ENCODE measurements at places on chromosomes 12 and 14.
A peak's percentile ranks its signal among the peaks of the same experiment; 100 is the strongest.

- peak; percentile 72 for DNase-seq
Observed at GRCh38 chr12:55720894-55721444, 776 bp downstream of the RDH5 start.

- peak; percentile 72 for DNase-seq
Observed at GRCh38 chr14:23160924-23161522, 22.4 kb downstream of the SLC7A8 start.

DNA sequence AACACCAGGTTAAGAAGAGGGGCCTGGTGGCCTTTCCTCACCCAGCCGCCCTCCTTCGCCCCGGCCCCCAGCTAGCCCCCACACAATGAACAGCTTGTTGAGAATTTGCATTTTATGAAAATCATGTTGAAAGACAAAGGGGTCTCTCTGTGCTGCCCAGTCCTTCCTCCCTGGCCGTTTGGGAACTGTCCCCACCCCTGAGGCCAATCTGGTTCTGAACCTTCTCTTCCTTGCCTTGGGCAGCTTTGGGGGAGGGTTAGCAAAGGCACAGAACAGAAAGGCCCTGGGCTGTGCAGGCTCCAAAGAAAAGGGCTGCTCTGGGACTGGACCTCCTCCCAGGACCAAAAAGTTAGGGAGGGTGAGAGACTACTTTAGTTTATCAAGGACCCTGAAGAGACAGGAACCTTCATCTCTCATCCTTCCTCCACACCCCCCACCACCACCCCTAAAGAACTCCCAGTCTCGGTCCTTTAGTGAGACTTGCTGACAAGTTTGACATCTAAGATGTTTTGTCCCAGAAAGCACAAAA lies 1.3 kb downstream of the TAMALIN start:
- no peak for DNase-seq

DNA sequence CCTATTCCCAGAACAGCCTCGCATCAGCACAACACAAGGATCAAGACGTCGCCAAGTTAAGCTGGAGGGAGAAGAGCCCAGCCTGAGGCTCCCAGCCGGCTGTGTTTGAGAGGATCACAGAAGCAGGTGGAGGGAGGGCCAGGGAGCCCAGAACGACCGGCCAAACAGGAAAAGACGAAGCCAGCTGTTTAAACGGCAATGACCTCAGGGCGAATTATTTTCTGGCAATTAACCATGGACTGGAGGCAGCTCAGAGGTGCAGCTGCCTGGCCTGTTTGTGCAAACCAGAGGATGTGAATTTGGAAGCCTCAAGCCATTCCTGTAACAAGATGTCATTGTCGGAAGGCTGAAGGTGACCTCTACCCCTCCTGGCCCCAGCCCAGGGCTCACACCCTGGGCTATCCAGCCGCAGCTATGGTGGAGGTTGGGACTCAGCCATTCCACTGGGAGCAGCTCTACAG lies 175.8 kb upstream of the PRMT8 start:
- DNase-seq: no peak
